ENCODE measurements at places on chromosomes 6 and 20.

- no peak for DNase-seq
Measured at GRCh38 chr6:30813631-30814145, 69.3 kb upstream of the IER3 start.

- peak; percentile 47 for DNase-seq
Measured at GRCh38 chr6:144659202-144660182, 374.4 kb downstream of the UTRN start.

- no peak for DNase-seq
Measured at GRCh38 chr20:57797401-57797800, 87.6 kb upstream of the PMEPA1 start.

- no peak for DNase-seq
Measured at GRCh38 chr6:3372184-3372846, 84.5 kb downstream of the SLC22A23 start.

GRCh38 chr6:30591008-30591407 lies 19.8 kb downstream of the ABCF1 start:
- peak; percentile 50 for DNase-seq

- no peak for DNase-seq
Measured at GRCh38 chr6:133376743-133377142, 135.6 kb downstream of the EYA4 start.

DNA sequence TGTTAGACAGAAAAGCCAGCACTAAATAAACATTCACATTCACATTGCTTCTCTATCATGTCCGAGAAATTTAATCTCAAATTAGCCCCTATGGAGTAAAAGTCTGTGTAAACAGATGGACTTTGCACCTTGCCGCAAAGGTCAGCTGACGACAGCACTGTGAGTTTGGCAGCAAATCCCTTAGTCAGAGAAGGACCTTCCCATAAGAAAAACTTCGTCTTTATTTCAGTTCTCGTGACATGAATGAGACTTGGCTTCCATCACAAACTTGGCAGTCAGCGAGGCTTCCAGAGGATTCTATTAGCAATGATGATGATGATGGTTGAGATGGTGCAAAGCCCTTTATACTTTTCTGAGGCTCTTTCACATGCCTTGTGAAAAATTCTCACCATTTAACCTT lies 133.7 kb upstream of the IFNGR1 start:
- no peak for DNase-seq

DNA sequence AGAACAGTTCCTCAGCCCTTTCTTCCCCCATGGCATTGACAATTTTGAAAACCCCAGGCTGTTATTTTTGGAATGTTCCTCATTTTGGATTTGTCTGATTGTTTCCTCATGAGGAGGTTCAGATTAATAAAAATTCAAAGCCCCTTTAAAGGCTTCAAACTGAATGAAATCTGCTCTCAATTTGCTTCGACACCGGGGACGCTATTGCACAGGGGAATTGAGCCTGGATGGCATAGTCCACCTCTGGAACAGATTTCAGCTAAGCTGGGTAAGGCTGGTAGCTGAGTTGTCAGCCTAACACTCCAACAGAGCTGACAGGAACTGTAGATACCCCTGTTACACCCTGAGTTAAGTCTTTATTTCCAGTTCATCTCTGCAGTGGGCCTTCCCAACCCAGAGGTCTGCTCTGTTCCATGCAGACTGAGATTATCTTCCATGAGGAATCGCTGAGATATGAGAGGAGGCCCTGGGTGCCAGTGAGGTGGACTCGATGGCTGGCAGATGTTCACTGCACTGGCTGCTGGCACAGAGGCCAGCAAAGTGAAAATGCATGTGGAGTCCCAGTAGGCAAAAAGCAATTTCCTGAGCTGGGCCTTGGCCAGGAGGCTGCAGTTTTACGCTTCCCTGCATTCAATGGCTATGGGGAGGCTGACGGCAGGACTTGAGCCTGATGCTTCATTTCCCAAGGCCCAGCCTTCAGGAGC lies 73.3 kb upstream of the PAX1 start:
- no peak for DNase-seq

GRCh38 chr6:66538551-66539135 lies 831.6 kb upstream of the EYS start:
- DNase-seq, result peak; percentile 32

- no peak for DNase-seq
Measured at GRCh38 chr6:150028799-150029198, 3.5 kb upstream of the RAET1L start.

- no peak for DNase-seq
Measured at GRCh38 chr6:80523531-80523997, 417.1 kb downstream of the BCKDHB start.

DNA sequence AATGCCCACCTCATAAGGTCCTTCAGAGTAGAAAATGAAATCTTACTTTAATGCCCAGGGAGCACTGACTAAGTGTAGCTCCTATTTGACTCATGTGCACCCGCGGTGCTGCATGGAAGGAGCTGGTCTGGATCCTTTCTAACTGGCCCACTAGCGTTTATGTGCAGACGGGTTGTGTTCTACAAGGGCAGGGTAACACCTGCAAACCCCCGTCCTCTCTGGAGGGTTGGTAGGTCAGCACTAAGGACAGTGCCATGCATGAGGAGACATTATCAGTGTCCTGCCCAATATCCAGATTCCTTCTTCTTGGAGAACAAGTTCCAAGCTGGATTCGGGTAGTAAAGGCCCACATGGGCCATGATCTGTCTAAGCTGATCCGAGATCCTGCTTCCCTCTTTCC lies 140.3 kb downstream of the ANKRD60 start:
- no peak for DNase-seq

DNA sequence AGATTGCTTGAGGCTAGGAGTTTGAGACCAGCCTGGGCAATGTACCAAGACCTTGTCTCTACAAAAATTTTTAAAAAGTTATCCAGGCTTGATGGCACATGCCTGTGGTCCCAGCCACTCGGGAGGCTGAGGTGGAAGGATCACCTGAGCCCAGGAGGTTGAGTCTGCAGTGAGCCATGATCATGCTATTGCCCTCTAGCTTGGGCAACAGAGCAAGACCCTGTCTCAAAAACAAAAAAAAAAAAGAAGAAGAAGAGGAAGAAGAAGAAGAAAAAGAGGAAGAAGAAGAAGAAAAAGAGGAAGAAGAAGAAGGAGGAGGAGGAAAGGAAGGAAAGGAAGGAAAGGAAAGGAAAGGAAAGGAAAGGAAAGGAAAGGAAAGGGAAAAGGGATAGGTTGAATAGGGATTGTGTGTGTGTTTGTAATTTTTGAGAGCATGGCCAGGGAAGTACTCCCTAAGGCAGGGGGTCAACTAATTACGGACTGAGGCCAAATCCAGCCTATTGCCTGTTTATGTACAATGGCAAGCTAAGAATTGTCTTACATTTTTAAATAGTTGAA lies 43.0 kb upstream of the ZNF217 start:
- DNase-seq, result no peak

- no peak for DNase-seq
Measured at GRCh38 chr6:128057541-128057940, 156.7 kb upstream of the THEMIS start.

GRCh38 chr6:153123801-153124200 lies 7.3 kb downstream of the RGS17 start:
- DNase-seq, result no peak

GRCh38 chr6:106808758-106809157 lies 165.8 kb downstream of the CD24 start:
- DNase-seq, result no peak

- no peak for DNase-seq
Measured at GRCh38 chr6:163500105-163500504, 85.6 kb downstream of the QKI start.

GRCh38 chr20:47024461-47024937 lies 129.9 kb downstream of the EYA2 start:
- no peak for DNase-seq

- DNase-seq, result no peak
Measured at GRCh38 chr6:44245391-44245911, 1.4 kb upstream of the HSP90AB1 start.

DNA sequence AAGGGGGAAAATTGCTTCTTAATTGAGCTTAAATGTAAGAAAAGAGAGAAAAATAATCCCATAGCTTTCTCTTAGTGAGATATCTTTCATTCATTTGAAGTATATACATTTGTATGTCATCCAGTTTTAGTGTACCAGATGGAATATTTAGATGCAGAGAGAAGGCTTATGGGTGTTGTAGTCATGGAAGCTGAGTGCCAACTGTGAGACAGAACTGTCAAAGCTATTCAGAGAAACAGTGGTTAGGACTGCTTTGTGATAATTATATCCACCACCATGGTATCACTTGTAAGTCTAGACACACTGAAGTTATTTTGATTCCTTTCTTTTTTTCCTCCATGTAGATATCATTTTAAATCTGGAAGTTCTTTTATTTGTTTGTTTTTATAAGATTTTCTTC lies 524.3 kb upstream of the EPHA7 start:
- DNase-seq, result no peak

DNA sequence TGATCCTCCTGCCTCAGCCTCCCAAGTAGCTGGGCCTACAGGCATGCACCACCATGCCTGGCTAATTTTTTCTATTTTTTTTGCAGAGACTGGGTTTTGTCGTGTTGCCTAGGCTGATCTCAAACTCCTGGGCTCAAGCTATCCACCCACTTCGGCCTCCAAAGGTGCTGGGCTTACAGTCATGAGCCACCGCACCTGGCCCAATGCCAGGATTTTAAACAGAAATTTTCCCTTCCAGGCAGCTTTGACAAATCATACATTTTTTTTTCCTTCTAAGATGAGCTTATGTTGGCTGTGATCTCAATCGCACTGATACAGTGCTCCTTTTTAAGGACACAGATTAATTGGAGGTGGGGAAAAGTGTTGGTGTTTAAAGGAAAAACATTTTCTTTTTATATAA lies 73.2 kb upstream of the CD2AP start:
- no peak for DNase-seq

- no peak for DNase-seq
Measured at GRCh38 chr6:135054226-135054568, 425 bp downstream of the HBS1L start.

DNA sequence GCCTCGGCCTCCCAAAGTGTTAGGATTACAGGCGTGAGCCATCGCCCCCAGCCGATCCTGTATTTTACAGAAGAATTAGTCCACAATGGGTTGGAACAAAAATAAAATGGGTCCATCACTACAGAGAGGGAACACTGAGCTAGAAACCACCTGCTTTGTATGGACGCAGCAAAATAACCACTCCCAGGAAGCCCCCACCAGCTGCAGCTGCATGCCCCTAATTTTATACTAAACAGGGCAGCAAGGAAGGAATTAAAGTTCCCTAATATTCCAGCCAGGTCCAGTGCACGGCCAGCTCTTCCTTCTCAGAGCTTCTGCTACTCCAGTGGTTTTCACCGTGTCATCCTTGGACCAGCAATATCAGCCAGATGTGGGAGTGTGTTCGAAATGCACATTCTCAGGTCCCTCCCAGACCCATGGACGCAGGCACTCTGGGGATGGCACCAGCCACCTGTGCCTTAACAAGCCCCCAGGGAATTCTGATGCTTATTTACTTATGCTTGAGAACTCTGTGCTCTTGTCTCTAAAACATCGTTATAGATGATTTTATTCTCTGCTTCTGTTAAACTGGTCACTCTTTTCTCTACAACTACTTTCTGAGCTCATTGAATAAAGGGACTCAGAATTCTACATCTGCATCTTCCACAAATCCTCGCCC lies 189.5 kb upstream of the SLC24A3 start:
- DNase-seq, result no peak

- DNase-seq, result no peak
Measured at GRCh38 chr20:46377518-46377917, 28.9 kb downstream of the ELMO2 start.

DNA sequence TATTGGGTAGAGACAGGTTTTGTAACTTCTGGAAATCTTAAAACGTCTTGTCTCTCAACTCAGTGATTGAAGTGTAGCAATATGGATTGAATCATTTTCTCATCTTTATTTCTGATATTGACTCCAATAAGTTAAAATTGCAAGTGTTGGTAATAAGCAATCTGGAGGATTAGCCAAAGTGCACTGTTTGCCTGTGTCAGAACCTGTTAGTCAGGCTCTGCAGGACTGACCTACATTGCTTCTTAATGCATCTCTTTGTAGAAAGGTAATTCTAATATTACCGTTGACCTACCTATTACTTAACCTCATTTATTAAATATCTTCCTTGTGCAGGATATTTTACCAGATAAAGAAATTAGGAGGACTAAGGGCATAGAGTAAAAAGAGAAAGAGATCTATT lies 484.0 kb upstream of the CITED2 start:
- DNase-seq, result no peak

- DNase-seq, result no peak
Measured at GRCh38 chr6:21375151-21376116, 218.1 kb upstream of the SOX4 start.

- DNase-seq, result peak; percentile 78
Measured at GRCh38 chr6:62146954-62147853, 138.8 kb downstream of the KHDRBS2 start.

GRCh38 chr6:13346245-13346644 lies 17.9 kb upstream of the TBC1D7 start:
- no peak for DNase-seq

DNA sequence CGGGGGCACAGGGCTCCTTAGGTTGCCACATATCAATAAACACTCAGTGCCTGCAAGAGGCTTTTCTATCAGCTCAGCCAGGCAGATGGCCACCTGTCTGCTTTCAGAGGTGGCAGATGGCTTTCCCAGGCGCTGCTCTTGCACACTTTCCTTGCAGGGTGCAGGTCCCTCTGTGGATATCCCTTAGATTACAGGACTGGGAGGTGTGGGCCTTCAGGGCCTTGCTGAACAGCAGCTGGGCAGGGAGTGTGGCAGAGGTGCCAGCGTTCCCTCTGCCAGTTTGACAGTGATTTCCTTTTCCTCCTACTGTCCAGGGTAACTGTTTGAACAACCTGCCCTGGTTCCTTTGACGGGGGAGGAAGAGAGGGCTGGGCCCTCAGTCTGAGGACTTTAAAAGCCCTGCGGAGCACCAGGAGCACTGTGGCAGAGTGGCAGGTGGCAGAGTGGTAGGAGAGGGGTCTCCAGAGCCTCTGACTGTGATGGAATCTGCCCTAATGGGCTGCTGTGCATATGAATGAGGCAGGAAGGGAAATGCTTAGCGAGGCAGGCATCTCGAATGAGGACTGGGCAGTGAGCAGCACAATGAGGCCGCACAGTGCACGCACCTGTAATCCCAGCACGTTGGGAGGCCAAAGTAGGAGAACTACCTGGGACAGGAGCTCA lies 34.2 kb downstream of the ABHD12 start:
- no peak for DNase-seq

DNA sequence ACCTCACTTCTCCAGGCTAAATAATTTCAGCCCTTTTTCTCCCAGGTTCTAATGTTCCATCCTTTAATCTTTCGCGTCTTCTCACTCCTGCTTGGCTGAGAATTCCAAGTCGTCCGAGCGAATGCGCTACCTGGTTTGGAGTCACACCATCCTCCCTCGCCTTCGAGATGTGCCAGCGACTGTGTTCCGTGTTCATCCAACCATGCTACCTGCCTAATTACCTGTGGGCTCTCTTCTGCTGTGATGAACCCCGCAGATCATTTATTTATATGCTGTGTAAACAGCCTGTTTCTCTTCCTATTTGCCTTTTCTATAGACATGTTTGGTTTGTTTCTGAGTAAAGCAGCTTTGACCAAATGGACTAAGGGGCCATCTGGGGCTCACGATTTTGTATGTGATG lies 83.5 kb upstream of the TMEM181 start:
- no peak for DNase-seq

GRCh38 chr6:23013776-23014175 lies 444.4 kb downstream of the HDGFL1 start:
- DNase-seq, result no peak

GRCh38 chr6:42315991-42316970 lies 98.6 kb upstream of the MRPS10 start:
- no peak for DNase-seq

GRCh38 chr6:8556370-8557013 lies 121.1 kb upstream of the SLC35B3 start:
- no peak for DNase-seq

GRCh38 chr20:20630551-20630950 lies 81.9 kb downstream of the RALGAPA2 start:
- DNase-seq, result no peak

- no peak for DNase-seq
Measured at GRCh38 chr20:10430704-10431103, 3.3 kb downstream of the MKKS start.
